Naive thymus-derived CD4-positive, alpha-beta T cell (primary cell): ENCODE measurements at places on chromosomes 12 and 14.

DNA sequence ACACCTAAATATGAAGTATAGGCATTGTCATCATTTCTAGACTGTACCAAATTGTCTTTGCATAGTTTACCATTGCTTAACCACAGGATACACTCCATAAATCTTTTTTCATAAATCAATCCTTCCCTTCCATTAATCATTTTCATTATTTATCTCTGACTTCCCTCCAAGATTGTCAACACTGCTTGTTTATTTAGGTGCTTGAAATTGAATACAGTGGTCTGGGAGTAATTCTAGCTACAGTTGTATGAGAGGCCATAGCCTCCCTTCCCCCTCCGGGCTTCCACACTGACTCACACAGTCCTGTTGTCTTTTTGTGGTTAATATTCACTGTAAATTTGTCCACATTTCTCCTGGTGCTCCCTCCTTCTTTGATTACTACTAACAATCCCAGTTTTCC, 114.2 kb upstream of the ARID2 start:
- DNase-seq: no peak

DNA sequence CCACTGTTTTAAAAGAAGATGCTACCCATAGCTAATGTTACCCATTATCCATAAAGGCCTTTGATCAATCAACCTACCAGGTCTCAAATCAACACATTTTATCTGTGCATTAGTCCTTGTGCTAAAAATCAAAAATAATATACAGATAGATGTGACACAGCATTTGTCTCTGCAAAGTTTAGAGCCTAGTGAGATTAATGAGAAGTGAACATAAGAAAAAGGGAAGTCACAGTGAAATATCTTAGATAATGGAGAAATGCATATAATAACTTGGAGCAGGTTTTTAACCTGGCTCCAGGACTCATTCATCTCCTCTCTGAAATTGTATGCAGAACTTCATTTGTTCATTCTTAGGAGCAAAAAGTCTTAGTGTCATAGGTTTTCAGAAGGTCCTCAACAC, 7.2 kb downstream of the PDE3A start:
- no peak for DNase-seq

- no peak for DNase-seq
These were observed 68.5 kb upstream of the PKP2 start for GRCh38 chr12:32964981-32965585.

GRCh38 chr12:5487076-5487475, 55.2 kb downstream of the NTF3 start:
- no peak for DNase-seq
